ENCODE measurements at places on chromosomes 3 and 15. TPM values are rescaled to one million over a fixed set of nuclear protein-coding genes. Genes with fewer than 3 reads are reported as not detected.
A peak's percentile ranks its signal among the peaks of the same experiment; 100 is the strongest.

DNA sequence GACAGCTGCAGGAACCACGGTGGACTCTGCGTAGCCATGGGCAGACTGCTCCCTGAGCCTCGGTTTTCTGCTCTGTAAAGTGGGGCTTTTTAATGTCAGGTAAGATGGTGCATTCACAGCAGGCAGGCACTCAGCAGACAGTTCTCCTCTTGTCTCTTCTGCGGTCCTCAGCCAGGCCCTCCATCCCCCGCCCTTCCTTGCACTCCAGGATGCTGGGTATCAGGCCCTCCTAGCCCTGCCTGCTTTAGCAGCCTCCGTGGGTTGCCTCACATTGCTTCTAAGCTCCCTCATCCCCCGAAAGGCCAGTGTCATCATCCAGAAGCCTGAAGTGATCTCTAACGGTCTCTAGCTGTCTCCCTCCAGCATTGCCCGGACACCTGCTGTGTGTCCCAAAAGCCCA is 115.7 kb downstream of the WNT7A start:
- no peaks in the 10 kb centered on the region for H3K36me3 ChIP-seq
- H3K4me3 ChIP-seq = no peak overlapping the region
- H3K27me3 ChIP-seq = no peaks in the 10 kb centered on the region
- H3K27ac ChIP-seq = no peak overlapping the region
- no peaks in the 10 kb centered on the region for H3K4me1 ChIP-seq

DNA sequence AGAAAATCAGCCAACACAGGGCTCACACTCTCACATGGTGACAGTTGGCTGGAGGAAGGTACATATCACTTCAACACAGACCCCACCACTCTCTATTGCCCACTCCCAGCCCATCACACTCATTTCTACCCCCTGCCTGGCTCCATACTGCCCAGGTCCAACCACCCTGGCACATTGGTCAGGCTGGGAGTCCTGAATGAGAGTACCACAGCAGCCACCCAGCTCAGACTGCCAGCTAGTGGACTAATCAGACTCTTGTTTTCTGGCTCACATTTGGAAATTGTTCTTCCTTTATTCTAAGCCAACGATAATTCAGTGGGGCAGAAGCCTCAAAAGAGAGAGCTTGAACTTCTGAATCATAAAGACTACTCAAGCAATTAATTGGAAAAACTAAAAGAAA is 20.0 kb downstream of the MRPL46 start:
- no peaks in the 10 kb centered on the region for H3K4me1 ChIP-seq
- no peak overlapping the region for H3K4me3 ChIP-seq
- H3K27me3 ChIP-seq = no peaks in the 10 kb centered on the region
- no peaks in the 10 kb centered on the region for H3K36me3 ChIP-seq

- DNase-seq = peak; percentile 64
- H3K27ac ChIP-seq = peak overlapping the region; percentile 71
- no peak overlapping the region for H3K4me3 ChIP-seq
Observed at GRCh38 chr3:46406443-46406787, 451 bp downstream of the CCR5AS start.

GRCh38 chr3:157559401-157559800 is 56.2 kb upstream of the VEPH1 start:
- H3K27ac ChIP-seq = no peak overlapping the region
- H3K4me1 ChIP-seq = no peaks in the 10 kb centered on the region
- DNase-seq = no peak
- no peaks in the 10 kb centered on the region for H3K36me3 ChIP-seq
- no peaks in the 10 kb centered on the region for H3K27me3 ChIP-seq

DNA sequence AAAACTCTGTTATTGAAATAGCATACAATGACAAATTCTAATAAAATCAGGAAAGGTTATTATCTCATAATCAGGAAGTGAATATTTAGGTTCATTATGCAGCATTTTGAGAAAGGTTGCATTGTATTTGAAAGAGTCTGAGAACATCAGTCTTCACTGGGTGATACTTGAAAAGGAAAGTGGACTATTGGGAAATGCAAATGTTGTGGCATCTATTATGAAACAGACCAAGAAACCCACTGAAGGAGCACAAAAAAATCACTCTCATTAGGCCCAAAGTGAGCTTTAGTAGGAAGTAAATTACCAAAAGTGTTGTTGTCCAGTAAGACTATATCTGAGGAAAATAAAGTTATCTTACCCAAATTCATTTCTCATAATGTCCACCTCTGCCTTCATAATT is 90.8 kb downstream of the ZPLD1 start:
- no peak overlapping the region for H3K4me3 ChIP-seq
- H3K36me3 ChIP-seq = no peaks in the 10 kb centered on the region
- no peak for DNase-seq
- no peaks in the 10 kb centered on the region for H3K27me3 ChIP-seq
- H3K27ac ChIP-seq = no peak overlapping the region
- no peaks in the 10 kb centered on the region for H3K4me1 ChIP-seq

Gene SAMD7
- total RNA-seq = not detected

Gene ZKSCAN7
- 2.1 TPM for total RNA-seq

Gene PSTPIP1
- total RNA-seq = 2.3 TPM

Gene ALDH1L1
- total RNA-seq = 24.0 TPM

Gene PLA2G4B
- 1.3 TPM for total RNA-seq

Measured in right atrium auricular region (tissue), 2 donors.